NCI-H526 (cell line): ENCODE measurements at places on chromosomes 1 and 21.

DNA sequence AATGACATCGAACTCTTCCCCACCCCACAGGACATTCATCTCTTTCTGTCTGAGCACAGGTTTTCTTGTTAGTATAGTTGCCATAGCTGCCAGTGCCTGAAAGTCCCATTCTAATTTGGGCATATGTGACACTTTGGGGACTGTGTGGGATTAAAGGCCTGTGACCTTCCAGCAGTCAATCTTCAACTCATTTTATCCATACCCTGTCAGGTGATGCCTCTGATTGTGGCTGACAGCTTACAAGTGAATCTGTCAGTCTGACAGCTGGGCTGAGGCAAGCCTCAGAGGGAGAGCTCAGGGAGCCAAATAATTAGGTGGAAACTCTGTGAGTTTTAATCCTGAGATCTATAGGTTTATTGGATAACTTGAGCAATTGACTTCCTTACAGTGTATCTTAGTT is 29.6 kb downstream of the ZCCHC17 start:
- DNase-seq = no peak

DNA sequence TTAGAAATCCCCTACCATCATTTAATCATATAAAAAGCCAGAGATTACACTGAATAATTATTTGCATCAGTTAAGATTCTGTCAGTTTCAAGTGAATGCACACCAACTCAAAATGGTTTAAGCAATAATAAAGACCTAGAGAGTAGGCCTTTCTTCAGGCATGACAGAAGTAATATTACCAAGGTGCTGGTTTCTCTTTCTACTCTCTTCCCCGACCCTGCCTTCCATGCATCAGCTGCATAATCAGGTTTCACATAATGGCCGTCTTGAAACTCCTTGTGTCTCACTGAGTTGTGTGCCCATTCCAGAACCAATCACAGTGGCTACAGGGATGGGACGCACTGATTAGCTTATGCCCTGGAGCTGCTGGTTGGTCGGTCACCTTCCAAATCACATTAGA is 103.5 kb upstream of the SERTAD4 start:
- DNase-seq = no peak

DNA sequence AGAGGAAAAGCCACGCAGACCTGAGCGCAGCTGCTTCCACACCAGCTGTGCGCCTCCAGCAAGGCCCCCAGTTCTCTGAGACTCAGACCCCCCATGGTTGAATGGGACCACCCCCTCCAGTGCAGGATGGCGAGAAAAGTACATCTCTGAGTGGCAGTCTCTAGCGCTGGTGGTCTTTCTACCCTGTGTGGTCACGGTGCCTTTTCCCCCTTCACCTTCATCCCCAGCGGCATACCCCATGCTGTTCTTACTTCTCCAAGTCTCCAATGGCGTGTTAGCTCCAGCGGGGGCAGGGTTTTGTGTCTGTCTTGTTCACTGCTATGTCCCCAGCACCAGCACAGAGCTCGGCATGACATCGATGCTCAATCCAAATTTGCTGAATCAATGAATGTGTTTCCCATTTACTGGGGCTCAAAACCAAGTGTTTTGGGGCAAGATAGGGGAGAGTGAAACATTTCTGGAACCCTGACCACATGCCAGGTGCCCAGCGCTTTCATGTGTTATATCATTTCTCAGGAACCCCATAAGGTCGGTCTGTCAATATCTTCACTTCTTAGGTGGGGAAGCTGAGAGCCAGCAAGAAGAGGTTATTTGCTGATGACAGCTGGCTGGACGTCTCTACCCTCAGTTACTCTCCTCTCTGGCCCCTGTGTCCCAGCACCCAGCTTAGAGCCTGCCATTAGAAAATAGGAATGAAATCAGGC is 959 bp upstream of the SDC3 start:
- DNase-seq = peak; percentile 81

DNA sequence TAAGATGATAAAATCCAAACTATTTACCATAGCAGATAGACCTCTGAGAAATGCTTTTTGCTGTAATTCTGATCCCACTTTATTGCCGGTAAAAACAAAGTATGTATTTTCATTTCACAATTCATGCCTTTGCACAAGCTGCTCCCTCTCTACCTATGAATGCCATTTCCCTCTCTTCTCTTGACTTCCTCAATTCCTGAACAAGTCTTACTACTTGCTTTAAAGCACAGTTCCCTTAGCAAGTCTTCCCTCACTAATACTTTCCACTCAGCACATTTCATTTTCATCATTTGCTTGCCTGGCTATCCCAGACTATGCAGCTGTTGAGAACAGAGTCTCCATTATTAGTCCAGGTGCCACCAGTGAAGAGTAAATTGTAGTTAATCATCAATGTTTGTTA is 13.8 kb downstream of the GPATCH2 start:
- DNase-seq = no peak

- DNase-seq = peak; percentile 80
Observed at GRCh38 chr1:119743776-119744597, 24.7 kb downstream of the HMGCS2 start.

- DNase-seq = no peak
Observed at GRCh38 chr1:177862916-177863315, 106.9 kb downstream of the SEC16B start.

DNA sequence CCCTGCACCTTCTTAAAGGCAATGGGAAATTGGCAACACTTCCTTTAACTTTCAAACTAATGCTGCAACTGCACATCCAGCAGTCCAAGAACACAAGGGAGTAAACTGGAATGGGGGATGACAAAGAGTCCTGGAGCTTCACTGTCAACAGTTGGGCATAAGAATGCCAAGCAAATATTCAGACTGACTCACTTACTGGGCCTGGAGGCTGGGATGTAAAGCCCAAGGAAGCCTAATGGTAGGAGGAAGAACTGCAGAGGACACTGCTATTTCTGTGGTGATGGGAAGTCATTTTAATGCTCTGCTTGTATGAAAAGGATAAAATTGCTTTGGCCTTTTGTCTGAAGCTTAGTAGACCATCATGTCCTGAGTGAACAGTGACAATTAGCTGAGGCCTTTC is 15.7 kb upstream of the DMRTA2 start:
- no peak for DNase-seq

DNA sequence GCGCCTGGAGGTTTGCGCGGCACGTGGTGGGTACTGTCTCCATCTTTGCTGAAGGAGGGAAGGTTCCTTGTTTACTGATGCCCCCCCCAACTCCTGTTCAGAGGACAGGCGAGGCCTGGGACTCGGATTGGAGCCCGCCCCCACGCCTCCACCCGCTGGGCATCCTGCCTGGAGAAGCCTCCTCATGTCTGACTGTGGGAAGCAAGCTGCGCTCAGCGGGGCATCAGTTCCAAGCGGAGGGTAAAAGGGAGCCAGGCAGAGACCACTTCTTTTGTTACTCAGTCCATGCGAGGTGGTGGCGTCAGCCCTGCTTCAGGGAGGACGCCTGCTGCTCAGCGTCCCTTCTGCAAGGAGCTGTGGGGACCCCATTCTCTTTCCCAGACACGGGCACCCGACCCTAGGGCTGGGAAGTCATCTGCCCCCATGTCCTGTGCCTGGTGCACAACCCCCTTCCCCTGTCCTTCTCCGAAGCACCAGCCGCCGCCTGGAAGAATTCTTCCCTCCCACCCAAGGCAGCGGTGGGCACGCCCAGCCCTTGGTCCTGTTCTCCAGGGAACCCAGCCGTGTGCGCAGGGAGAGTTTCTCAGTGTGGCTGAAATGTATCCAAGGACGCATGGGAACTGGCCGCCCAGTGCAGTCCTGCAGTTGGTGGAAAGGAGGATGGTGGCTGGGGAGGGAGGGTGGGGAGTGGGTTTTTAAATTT is 414.0 kb downstream of the CAMTA1 start:
- DNase-seq = no peak

GRCh38 chr1:200365897-200366426 is 43.9 kb downstream of the ZNF281 start:
- DNase-seq = no peak

DNA sequence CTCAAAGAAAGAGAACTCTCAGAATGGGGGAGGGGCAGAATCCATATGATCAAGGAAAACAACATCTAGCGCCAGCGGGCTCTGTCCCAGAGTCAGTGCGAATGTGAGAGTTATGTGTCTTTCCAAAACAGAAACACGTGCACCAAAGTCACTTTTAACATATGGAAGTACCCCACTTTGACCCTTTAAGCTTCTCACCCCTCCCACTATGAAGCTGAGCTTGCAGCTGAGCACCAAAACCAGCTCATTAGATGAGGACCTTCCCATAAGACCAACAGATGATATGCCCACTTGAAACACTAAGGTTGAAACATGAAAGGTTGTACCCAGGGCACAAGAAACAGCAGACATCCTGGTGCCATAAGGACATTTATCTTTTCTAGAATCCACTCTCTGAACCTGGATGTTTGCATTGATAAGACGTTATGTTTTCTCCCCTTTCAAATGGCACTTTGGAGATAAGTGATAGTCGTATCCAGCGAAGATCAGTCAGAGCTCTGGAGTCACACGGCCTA is 171.0 kb downstream of the TGFBR3 start:
- no peak for DNase-seq

DNA sequence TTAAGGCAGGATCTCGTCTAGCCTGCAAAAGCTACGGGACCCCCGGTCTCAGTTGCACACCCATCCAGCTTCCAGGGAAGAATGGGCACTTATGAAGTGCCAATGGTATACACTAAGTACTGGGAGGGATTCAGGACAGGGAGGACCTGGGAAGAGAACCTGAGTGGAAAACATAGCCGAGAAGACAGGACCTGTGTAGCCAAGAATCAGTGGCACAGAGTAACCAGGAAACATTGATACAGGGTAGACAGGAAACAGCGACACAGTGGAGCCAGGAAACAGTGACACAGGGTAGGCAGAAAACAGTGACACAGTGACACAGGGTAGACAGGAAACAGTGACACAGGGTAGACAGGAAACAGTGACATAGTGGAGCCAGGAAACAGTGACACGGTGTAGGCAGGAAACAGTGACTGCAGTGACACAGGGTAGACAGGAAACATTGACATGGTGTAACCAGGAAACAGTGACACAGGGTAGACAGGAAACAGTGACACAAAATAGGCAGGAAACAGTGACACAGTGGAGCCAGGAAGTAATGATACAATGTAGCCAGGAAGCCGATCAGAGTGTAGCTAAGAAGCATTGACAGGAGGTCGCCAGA is 138.0 kb upstream of the ARHGEF16 start:
- DNase-seq = no peak

- no peak for DNase-seq
Observed at GRCh38 chr1:110945626-110946025, 18.1 kb downstream of the LRIF1 start.

DNA sequence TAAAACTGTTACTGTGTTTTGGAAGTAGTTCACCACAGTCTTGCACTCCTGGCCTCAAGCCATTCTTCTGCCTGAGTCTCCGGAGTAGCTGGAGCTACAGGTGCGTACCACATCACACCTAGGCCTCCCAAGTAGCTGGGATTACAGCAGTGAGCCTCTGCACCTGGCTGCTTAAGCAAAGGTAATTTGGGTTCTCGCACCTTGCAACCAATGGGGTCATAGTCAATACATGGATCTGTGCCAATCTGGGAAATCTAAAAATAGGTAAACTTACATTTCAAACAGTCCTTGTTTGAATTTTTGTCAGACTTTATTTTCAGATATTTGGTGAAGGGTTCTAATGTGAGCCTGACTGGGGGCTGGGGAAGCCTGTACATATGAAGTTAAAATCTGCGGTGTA is 466.5 kb downstream of the PCP4 start:
- no peak for DNase-seq

GRCh38 chr1:119554183-119554582 is 47.2 kb downstream of the HSD3B1 start:
- peak; percentile 96 for DNase-seq

DNA sequence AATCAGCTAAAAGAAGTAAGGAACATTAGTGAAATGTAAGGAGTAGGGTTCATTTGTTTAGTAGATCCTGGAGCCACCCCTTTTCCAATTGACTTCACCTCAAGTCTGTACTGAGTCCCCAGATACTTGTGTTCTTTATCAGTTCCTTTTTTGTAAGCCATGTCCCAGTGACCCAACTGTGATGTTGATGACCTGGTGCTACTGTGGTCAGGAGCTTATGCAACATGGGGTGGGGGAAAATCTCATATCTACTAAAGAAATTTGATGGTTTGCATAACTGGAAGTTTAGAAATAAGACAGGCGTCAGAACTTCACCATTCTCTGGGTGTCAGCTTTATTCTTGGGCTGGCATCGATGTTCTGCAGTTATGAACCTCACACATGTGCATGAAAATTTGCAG is 120.5 kb downstream of the LRRC7 start:
- no peak for DNase-seq
